ENCODE measurements at places on chromosomes 5 and 9. TPM values are rescaled to one million over a fixed set of nuclear protein-coding genes. Genes with fewer than 3 reads are reported as not detected.

GRCh38 chr9:85859765-85860164, 81.2 kb upstream of the NAA35 start:
- DNase-seq, result no peak

DNA sequence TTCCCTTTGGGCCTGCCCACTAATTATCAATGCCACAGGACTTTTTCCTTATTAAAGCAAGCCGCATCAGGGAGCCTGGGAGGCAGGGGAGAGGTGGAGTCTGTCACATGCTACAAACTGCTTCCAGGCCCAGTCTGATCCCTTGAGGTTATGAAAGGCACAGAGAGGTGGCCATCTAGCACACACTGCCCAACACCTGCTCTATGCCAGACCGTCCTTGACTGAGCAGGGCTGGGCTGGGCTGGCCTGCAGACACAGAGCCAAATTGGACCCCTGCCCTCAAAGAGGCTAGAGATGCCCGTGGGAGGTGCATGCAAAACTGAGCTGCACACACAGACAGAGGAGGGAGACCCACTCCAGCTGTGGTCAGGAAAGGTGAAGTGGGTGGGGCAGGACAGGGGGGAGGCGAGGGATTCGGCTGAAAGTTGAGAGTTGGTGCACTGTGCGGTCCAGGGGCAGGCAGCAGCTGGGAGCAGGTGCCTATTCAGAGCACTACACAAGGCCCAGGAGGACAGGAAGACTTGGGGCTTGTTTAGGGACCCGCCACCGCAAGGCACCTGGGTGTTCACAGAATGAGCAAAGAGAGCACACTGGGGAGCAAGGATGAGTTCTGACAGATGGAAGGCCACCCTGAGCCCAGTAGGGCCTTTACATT, 36.4 kb upstream of the TCF7 start:
- DNase-seq, result no peak

GRCh38 chr5:96288845-96289185, 144.2 kb downstream of the PCSK1 start:
- DNase-seq, result peak; percentile 68

GRCh38 chr9:87294126-87294525, 203.5 kb upstream of the DAPK1 start:
- no peak for DNase-seq

GRCh38 chr5:56739990-56740389, 75.4 kb upstream of the MAP3K1 start:
- DNase-seq, result no peak

DNA sequence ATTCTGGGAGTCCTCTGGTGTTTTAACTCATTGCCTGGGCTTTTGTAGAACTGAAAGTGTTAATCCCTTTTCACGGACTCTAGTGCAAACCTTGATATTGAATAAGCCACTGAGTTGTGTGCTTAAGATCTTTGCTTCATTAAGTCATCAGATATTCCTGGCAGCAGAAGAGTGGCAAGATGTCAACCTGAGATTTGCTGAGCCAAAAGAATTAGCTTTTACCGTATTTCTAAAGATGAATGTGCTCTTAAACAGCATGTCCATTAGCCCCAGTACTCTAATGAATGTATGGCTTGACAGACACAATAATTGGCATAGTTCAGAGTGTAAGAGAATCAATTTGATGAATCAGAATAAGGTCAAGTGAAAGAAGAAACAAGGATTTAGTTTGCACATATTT, 87.2 kb upstream of the CDH6 start:
- no peak for DNase-seq

- no peak for DNase-seq
These were observed 121.2 kb downstream of the RAPGEF6 start for GRCh38 chr5:131513780-131514179.

PCDHGB7 gene
- 0.07 TPM for total RNA-seq

LCN9 gene
- not detected for total RNA-seq

DNA sequence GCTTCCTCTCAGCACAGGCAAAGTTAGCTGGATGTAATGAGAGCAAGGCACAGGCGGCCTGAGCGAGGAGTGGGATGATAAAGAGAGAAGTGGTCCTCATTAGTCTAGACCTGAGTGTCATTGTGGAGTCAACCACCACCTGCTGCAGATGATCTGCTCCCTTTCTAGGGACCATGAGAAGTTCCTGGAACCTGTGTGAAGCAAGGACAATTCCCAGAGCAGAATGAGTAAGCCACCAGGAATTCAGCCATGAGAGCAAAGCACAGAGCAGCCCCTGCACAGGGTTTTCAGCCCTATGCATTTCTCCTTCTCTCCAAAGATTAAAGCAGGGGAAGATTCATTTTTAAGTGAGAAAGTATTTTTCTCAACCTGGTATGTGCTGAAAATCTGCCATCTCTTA, 146.8 kb upstream of the SPEF2 start:
- peak; percentile 44 for DNase-seq
